Sigmoid colon (tissue), 7 donors: ENCODE measurements at places on chromosomes 3 and 15. TPM values are rescaled to one million over a fixed set of nuclear protein-coding genes. Genes with fewer than 3 reads are reported as not detected.

The OTOL1 gene
- total RNA-seq = not detected

The LRRK1 gene
- total RNA-seq = 27.4 TPM

The MAPKBP1 gene
- total RNA-seq = 42.7 TPM

The GOLGA8O gene
- total RNA-seq = not detected

The FANCD2OS gene
- not detected for total RNA-seq

The ST3GAL6 gene
- 10.5 TPM for total RNA-seq

The ZXDC gene
- total RNA-seq = 31.0 TPM

The CHD2 gene
- total RNA-seq = 96.9 TPM

The BUB1B gene
- total RNA-seq = 0.36 TPM

The TMEM207 gene
- total RNA-seq = not detected

The IREB2 gene
- 34.1 TPM for total RNA-seq

The ANKUB1 gene
- total RNA-seq = not detected

The DNAJA4 gene
- 11.4 TPM for total RNA-seq

The RARB gene
- 8.3 TPM for total RNA-seq

The P2RY1 gene
- total RNA-seq = 21.4 TPM

The NPTN gene
- 320 TPM for total RNA-seq

The GP9 gene
- not detected for total RNA-seq

The TF gene
- 2.6 TPM for total RNA-seq

The MYZAP gene
- 55.1 TPM for total RNA-seq

The EBLN2 gene
- 6.7 TPM for total RNA-seq

The ELL3 gene
- 6.4 TPM for total RNA-seq

The LRRC2 gene
- 7.1 TPM for total RNA-seq

The CHRM5 gene
- total RNA-seq = not detected

The HTR3D gene
- total RNA-seq = not detected

The ACSBG1 gene
- total RNA-seq = 3.9 TPM

The GNL3 gene
- total RNA-seq = 40.0 TPM

The ARHGEF26 gene
- 125 TPM for total RNA-seq

The TGM5 gene
- total RNA-seq = not detected

The CAMK1 gene
- 55.9 TPM for total RNA-seq

The TRMT10C gene
- total RNA-seq = 21.0 TPM

The SLC2A2 gene
- not detected for total RNA-seq

The CLDN11 gene
- 22.2 TPM for total RNA-seq

The HAPLN3 gene
- total RNA-seq = 3.2 TPM

The FMN1 gene
- total RNA-seq = 19.9 TPM

The HIGD2B gene
- total RNA-seq = not detected

The FBLN2 gene
- 134 TPM for total RNA-seq

The ADGRG7 gene
- not detected for total RNA-seq

The MKRN3 gene
- total RNA-seq = 0.55 TPM

The CCDC80 gene
- 52.3 TPM for total RNA-seq

The SYNPR gene
- 1.4 TPM for total RNA-seq

The C3orf70 gene
- total RNA-seq = 39.9 TPM

The SIDT1 gene
- total RNA-seq = 0.49 TPM

The SOX14 gene
- not detected for total RNA-seq

The SEMA5B gene
- total RNA-seq = 0.68 TPM

The RASL12 gene
- 62.5 TPM for total RNA-seq

The COL8A1 gene
- 16.0 TPM for total RNA-seq

The SLC41A3 gene
- total RNA-seq = 39.2 TPM

The STAB1 gene
- total RNA-seq = 119 TPM

The EIF4E3 gene
- 35.2 TPM for total RNA-seq

The SLC7A14 gene
- total RNA-seq = 0.82 TPM

The MUC13 gene
- not detected for total RNA-seq

The TERB2 gene
- not detected for total RNA-seq

The RLBP1 gene
- total RNA-seq = 6.6 TPM

The CLRN1 gene
- total RNA-seq = not detected

The A4GNT gene
- total RNA-seq = not detected

The ITGA11 gene
- total RNA-seq = 4.3 TPM

The CYP8B1 gene
- not detected for total RNA-seq
